HT1080 (cell line): ENCODE measurements at places on chromosomes 3 and 15. TPM values are rescaled to one million over a fixed set of nuclear protein-coding genes. Genes with fewer than 3 reads are reported as not detected.
A peak's percentile ranks its signal among the peaks of the same experiment; 100 is the strongest.

GRCh38 chr3:77081240-77081661 is 41.4 kb downstream of the ROBO2 start:
- DNase-seq, result peak; percentile 73

GRCh38 chr15:68493629-68494028 is 61.7 kb upstream of the ITGA11 start:
- DNase-seq, result no peak

DNA sequence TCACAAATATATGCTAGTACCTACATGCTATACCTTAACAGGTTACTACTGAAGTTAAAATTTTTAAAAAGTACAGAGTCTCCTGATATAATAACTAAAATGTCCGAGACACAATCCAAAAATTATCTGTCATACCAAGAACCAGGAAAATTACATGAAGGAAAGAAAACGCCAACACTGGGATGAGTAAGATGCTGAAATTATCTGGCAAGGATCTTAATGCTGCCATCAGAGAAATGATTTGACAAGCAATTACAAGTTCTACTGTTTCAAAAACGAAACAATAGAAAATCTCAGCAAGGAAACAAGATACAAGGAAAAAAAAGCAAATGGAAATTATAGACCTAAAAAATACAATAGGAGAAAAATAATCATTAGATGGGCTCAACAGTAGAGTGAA is 92.5 kb downstream of the UBE3A start:
- DNase-seq, result no peak

DNA sequence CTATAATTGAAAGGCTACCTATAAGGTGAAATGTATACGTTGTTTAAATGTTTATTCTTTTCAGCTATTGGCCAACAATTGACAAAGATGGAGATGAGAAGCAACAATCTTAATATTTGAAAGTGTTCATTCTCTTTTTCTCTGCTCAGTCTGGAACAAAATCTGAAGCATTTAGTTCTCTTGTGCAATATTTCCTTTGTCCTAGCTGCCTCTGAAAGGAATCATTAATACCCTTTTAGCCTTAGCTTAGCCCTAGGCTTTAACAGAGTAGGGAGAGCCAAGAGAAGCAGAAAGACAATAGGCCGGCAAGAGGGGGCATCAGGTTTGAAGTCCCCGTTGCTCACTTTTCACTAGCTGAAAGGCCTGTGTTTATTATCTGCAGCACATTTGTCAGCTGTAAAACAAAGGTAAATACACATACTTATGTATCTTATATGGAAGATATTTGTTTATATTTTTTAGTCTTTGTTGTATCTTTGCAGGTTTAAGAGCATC is 422.5 kb upstream of the SEMA6D start:
- DNase-seq, result no peak

DNA sequence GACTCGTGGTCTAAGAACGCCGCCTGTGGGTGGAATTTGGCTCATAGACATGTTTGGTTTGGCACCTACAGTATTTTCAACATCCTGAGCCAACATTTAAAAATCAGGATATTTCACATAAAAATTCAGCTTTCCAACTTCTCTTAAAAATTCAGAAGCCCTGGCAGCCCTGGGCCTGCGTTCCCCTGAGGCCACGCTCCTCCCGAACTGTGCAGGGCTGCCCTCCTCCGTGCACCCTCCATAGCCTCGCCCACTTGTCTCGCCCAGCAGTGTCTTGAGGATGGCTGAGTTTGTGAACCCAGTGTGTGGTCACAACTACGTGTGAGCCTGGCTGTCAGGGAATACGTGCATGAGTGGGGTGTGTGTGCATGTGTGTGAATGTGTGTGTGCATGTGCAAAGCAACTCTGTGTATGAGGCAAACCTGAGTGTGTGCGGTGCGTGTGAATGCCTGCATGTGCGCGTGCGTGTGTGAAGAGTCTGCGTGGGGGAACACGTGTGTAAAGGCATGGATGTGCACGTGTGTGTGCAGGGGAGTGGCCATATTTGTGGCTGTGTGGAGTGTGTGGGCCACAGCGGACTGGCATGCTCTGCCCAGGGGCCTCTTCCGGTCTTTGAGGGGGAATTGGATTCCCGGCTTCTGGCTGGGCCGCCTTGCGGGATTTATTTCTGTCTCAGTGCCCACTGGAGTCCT is 30.9 kb downstream of the PTH1R start:
- no peak for DNase-seq

ARHGAP11A gene
- total RNA-seq, result 51.2 and 52.1 TPM in 2 replicates

TM4SF4 gene
- total RNA-seq, result not detected in 2 replicates

- DNase-seq, result no peak
Measured at GRCh38 chr3:117045143-117045542, 335.6 kb downstream of the TUSC7 start.

DNA sequence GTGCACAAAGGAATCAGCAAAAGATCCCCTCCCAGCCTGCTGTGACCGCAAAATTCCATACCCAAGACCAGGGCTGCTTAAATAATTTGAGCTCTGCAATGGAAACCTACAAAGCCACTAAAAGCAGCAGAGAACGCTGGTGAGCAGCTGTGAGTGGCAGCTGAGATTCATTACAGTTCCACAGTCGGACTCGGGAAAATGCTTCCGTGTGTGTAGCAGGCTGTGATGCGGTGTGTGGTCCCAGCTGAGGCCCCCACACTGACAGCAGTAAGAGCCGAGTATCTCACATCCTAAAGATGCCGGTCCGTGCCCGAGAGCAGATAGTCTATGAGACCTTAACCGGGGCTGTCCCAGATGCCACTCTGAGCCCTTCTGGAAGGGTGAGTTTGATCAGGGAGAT is 37.4 kb downstream of the TM2D3 start:
- DNase-seq, result no peak

- peak; percentile 56 for DNase-seq
Measured at GRCh38 chr15:73906346-73907034, 19.8 kb upstream of the LOXL1 start.

- DNase-seq, result no peak
Measured at GRCh38 chr3:12719541-12719940, 39.5 kb downstream of the TMEM40 start.

DNA sequence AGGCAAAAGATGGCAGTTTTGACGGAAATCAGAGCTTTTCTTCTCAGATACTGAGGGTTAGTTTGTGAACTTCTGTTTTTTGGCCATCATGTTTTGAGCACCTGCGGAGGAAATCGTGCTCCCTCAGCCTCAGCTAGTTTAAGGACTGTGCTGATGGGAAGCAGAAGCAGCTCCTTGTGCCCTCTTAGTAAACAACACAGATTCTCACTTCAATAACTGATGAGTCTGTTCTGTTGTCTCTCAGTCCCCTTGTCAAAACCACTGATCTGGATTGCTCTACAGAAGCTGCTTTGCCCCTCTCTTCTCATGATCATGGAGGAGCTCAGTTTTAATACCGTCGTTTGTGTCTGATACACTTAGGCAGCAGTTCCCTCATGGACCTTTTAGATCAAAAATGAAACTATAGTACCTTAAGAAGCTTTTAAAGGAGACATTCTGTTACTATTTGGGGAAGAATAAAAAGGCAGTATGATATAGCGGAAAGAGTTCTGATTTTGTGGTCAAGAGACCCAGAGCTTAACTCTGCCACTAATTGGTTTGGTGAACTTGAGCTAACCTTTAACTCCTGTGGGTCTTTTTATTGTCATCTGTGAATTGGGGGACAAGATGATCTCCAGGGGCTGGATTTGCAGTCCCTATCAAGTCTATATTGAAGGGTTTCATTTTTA is 152.6 kb downstream of the BBX start:
- DNase-seq, result no peak
